ENCODE measurements at places on chromosomes 16 and 17. TPM values are rescaled to one million over a fixed set of nuclear protein-coding genes. Genes with fewer than 3 reads are reported as not detected.

RNF43 gene
- total RNA-seq: 0.13 TPM

CENPN gene
- total RNA-seq: 81.7 TPM

PLA2G10 gene
- total RNA-seq: not detected

OR2C1 gene
- total RNA-seq: not detected

BEAN1 gene
- total RNA-seq: 0.26 TPM

SLFN13 gene
- 6.9 TPM for total RNA-seq

FBXW10 gene
- under 0.01 TPM for total RNA-seq

SRSF2 gene
- total RNA-seq: 418 TPM

CD300H gene
- not detected for total RNA-seq

SETD6 gene
- total RNA-seq: 9.8 TPM

LGALS9B gene
- total RNA-seq: not detected
